B cell (primary cell): ENCODE measurements at places on chromosomes 16 and 17. TPM values are rescaled to one million over a fixed set of nuclear protein-coding genes. Genes with fewer than 3 reads are reported as not detected.

GRCh38 chr17:27480699-27481098, 24.5 kb downstream of the KSR1 start:
- no peaks in the 10 kb centered on the region for H3K27me3 ChIP-seq
- no peaks in the 10 kb centered on the region for H3K36me3 ChIP-seq
- DNase-seq, result no peak
- no peak overlapping the region for H3K4me3 ChIP-seq
- H3K27ac ChIP-seq, result no peak overlapping the region
- peaks cover 30% of the 10 kb centered on the region for H3K4me1 ChIP-seq

The MAP3K3 gene
- 74.7 and 80.0 TPM in 2 replicates for total RNA-seq

The TBC1D3 gene
- total RNA-seq, result 1.7 and 13.2 TPM in 2 replicates

DNA sequence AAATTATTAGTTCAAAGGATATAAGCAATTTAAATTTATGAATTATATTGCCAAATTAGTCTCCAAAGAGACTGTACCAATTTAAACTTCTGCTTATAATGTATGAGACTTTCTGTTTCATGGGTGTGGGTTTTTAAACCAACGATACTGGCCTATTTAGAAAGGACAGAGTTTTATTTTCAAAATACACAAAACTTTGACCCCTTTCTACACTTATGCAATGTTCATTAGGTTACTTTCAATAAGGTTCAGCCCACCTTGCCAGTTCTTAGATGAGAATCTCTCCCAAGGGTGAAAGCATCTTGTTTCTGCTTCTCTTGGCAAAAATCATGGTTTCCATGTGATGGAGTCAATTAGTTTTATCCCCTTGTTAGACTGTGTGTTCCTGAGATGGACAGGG, 84.7 kb downstream of the MYO1D start:
- H3K27me3 ChIP-seq, result no peaks in the 10 kb centered on the region
- no peak overlapping the region for H3K4me3 ChIP-seq
- H3K4me1 ChIP-seq, result no peaks in the 10 kb centered on the region
- H3K36me3 ChIP-seq, result no peaks in the 10 kb centered on the region

DNA sequence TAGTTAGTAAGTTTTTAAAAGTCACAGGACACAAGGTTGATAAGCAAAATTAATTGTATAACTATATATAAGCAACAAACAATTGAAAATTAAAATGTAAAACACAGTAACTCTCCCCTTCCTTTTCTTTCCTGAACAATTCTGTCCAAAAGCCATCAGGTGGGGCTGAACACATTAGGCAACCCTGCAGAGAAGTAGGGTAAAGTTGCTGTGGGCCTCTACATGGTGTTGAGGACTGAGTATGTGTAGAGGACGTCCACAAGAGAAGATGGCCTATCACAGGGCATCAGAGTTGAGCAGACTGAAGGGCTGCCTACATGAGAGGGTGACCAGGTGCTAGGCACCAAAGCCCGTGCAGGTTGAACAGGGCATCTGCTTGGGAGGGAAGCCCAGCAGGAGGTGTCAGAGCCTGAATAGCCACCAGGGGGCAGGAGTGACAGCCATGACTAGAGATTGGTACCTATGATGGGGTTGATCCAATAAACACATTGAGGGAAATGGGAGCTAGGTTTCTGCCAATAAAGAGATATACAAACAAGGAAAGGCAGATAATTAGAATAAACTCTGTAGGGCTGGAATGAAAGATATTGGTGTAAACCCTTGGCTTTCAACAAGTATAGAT, 415.1 kb downstream of the NPIPA8 start:
- H3K4me1 ChIP-seq, result no peaks in the 10 kb centered on the region
- H3K27me3 ChIP-seq, result no peaks in the 10 kb centered on the region
- H3K4me3 ChIP-seq, result no peak overlapping the region
- peak; percentile 58 for DNase-seq

- DNase-seq, result no peak
- H3K27ac ChIP-seq, result no peak overlapping the region
- peaks cover 5% of the 10 kb centered on the region for H3K27me3 ChIP-seq
- no peak overlapping the region for H3K4me3 ChIP-seq
Measured at GRCh38 chr16:85302018-85302847, 190.0 kb upstream of the CIBAR2 start.

DNA sequence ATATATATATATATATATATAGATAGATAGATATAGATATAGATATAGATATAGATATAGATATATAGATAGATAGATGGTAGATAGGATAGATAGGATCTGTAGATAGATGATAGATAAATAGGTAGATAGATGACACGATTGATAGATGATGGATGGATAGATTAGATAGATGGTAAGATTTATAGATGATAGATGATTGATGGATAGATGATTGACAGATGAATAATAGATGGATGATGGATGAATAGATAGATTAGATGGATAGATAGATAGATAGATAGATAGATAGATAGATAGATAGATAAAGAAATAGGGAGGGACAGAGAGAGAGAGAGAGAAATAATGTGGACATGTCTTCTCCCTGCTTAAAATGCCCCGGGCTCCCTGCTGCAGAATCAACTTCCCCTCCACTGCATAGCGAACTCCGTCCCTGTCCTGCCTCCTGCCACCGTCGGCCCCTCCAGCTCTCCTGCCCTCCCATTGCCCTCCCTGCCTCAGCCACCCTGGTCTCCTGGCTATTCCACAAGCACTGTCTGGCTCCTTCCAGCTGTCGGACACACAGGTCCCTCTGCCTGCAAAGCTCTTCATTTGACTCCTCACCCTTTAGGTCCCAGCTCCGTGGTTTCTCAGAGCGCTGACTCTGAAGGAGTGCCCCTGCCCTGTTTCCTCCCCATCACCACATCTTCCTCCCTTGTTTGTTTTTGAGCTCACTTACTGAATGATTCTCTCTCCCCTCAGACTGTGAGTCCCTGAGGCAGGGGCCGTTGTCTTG, 254.0 kb downstream of the KATNIP start:
- no peaks in the 10 kb centered on the region for H3K36me3 ChIP-seq
- H3K27me3 ChIP-seq, result no peaks in the 10 kb centered on the region
- no peak overlapping the region for H3K4me3 ChIP-seq
- DNase-seq, result no peak
- no peaks in the 10 kb centered on the region for H3K4me1 ChIP-seq

DNA sequence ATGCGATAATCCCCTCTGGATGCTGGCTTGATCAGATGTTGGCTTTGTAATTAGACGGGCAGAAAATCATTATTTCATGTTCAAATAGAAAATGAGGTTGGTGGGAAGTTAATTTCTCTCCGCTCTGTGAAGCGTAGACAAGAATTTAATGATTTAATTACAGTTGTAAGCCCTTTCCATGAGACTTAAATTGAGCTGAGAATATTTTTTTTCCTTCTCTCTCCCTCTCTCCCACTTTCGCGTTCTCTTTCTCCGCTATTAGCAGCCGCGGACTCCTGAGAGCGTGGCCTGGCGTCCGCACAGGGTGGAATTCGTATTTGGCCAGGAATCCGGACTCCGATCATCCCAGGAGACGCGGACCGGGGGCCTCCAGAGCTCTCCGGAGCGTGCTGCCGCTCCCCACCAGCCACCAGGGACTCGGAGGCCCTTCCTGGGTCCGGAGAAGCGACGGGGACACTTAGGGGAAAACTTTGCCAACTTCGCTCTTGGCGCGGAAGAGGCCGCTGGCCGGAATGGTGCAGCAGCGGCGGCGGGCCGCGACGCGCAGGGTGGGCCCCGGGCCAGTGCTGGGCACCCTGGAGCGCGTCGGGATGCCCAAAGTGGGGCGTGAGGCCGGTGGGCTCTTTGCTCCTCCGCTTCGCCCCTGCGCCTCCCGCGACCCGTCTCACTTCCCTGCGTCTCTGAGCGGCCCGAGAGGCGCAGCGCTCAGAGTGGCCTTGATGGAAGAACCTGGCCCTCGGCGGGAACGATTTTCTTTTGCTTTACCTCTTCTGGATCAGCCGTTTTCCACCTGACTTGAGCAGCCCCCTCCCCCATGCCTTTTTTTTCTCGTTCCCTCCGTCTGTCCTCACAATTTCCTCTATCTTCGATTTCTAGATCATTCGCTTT, 3.6 kb upstream of the IRX3 start:
- H3K4me1 ChIP-seq, result peaks cover 14% of the 10 kb centered on the region
- H3K27ac ChIP-seq, result no peak overlapping the region
- DNase-seq, result no peak
- peaks cover 5% of the 10 kb centered on the region for H3K27me3 ChIP-seq
- H3K36me3 ChIP-seq, result no peaks in the 10 kb centered on the region
- H3K4me3 ChIP-seq, result no peak overlapping the region

GRCh38 chr16:8885674-8886592, 3.8 kb downstream of the LITAFD start:
- no peaks in the 10 kb centered on the region for H3K27me3 ChIP-seq
- H3K4me3 ChIP-seq, result no peak overlapping the region
- DNase-seq, result peak; percentile 39
- no peak overlapping the region for H3K27ac ChIP-seq

The BLTP2 gene
- 156 and 177 TPM in 2 replicates for total RNA-seq

The HSF5 gene
- total RNA-seq, result 4.8 and 5.1 TPM in 2 replicates

- H3K4me3 ChIP-seq, result no peak overlapping the region
- H3K36me3 ChIP-seq, result no peaks in the 10 kb centered on the region
Measured at GRCh38 chr16:65545413-65545956, 423.6 kb upstream of the CDH11 start.

- H3K27me3 ChIP-seq, result peaks cover 5% of the 10 kb centered on the region
- peaks cover 23% of the 10 kb centered on the region for H3K4me1 ChIP-seq
- H3K36me3 ChIP-seq, result no peaks in the 10 kb centered on the region
- H3K27ac ChIP-seq, result no peak overlapping the region
Measured at GRCh38 chr17:47692137-47692894, 1.6 kb upstream of the TBKBP1 start.

- H3K27ac ChIP-seq, result no peak overlapping the region
- H3K4me3 ChIP-seq, result no peak overlapping the region
- no peak for DNase-seq
- no peaks in the 10 kb centered on the region for H3K4me1 ChIP-seq
Measured at GRCh38 chr17:66948061-66948750, 16.3 kb upstream of the CACNG4 start.

DNA sequence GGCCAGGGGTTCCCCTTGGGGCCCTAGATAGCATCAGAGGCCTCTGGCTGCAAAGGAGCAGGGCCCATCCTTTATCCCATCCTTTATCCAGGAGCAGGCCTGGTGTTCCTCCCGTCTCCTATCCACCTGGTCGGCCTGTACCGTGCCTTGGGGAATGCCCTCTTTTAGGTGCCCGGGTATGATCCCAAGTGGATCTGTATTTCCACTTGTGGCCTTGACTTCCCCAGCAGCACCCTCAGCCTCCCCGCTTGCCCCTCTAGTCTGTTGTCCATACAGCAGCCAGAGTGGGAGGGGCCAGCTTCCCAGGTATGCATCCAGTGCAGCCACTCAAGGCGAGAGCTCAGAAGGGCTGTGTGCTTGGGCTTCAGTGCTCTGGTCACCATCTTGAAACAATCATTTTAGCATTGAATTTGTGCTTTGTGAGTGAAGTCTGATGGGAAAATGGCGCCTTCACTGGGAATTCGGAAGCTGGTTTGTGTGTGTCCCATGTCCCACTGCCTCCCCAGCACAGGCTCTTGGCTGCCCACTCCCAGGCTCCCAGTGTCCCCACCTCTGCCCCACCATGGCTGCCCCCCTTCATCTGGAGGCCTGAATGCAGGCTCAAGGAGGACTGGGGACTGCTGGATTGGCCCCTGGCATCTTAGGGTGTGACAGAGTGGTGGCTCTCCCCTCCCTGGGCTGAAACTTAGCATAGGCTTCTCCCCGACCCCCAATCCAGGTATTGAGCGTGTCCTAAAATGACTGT, 3.3 kb upstream of the RNF112 start:
- no peaks in the 10 kb centered on the region for H3K36me3 ChIP-seq
- no peaks in the 10 kb centered on the region for H3K27me3 ChIP-seq
- H3K4me1 ChIP-seq, result no peaks in the 10 kb centered on the region
- no peak for DNase-seq

GRCh38 chr17:13593021-13593751, 8.5 kb downstream of the HS3ST3A1 start:
- peaks cover 2% of the 10 kb centered on the region for H3K27me3 ChIP-seq
- no peaks in the 10 kb centered on the region for H3K4me1 ChIP-seq
- no peak overlapping the region for H3K27ac ChIP-seq
- no peaks in the 10 kb centered on the region for H3K36me3 ChIP-seq
- no peak overlapping the region for H3K4me3 ChIP-seq

- peak overlapping the region; percentile 95 for H3K4me3 ChIP-seq
- peak overlapping the region; percentile 91 for H3K27ac ChIP-seq
- H3K4me1 ChIP-seq, result peaks cover 56% of the 10 kb centered on the region
- no peaks in the 10 kb centered on the region for H3K27me3 ChIP-seq
Measured at GRCh38 chr17:38702916-38703741, 1.9 kb upstream of the MLLT6 start.

- no peak overlapping the region for H3K4me3 ChIP-seq
- no peak overlapping the region for H3K27ac ChIP-seq
- H3K4me1 ChIP-seq, result no peaks in the 10 kb centered on the region
- H3K36me3 ChIP-seq, result no peaks in the 10 kb centered on the region
Measured at GRCh38 chr16:13401641-13402040, 500.2 kb downstream of the SHISA9 start.

The CA5A gene
- 0.27 TPM in 1 of 2 replicates, not detected in the other for total RNA-seq

The UTS2R gene
- not detected in 2 replicates for total RNA-seq

The RNF112 gene
- total RNA-seq, result 0.56 and 0.62 TPM in 2 replicates

The GID4 gene
- total RNA-seq, result 11.6 and 11.8 TPM in 2 replicates

DNA sequence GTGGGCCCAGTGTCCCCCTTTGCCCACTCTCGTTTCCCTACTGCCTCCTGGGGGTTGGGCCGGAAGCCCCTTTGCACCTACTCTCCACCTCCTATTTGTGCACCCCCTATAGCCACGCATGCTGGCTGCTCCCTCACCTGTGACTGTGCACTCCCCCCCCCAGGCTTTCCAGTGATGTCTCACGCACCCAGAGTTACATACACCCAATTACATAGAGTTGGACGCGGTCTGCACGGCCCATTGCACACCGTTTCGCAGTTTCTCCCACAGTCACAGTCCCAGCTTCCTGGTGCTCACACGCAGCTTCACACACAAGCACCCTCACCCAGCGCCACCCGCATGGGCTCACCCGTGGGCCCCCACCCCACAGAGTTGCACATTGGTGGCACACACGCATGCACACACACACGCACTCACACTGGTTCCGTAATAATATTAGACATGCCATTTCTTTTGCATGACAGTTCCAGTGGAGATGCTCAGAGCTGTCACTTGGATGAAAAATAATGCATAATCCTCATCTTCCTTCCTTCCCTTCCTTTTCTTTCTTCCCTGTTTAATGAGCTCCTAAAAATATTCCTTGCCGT, 21.5 kb upstream of the C1QL1 start:
- DNase-seq, result no peak
- peaks cover 10% of the 10 kb centered on the region for H3K4me1 ChIP-seq
- H3K4me3 ChIP-seq, result no peak overlapping the region
- no peaks in the 10 kb centered on the region for H3K36me3 ChIP-seq
- H3K27me3 ChIP-seq, result peaks cover 33% of the 10 kb centered on the region

DNA sequence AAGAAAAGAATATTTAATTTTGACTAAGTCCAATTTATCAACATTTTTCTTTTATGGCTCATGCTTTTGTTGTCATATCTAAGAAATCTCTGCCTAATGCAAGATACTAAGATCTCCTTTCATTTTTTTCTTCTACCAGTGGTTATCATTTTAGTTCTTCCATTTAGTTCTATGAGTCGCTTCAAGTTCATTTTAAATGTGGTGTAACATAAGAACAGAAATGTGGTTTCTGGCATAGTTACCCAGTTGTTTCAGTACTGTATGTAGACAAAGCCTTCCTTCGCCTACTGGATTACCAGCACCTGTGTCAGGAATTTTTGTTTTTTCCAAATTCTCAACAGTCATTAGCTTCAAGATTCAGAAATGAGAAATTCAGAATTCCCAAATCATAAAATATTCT, 175.7 kb downstream of the PARN start:
- no peak overlapping the region for H3K27ac ChIP-seq
- no peaks in the 10 kb centered on the region for H3K27me3 ChIP-seq
- H3K4me3 ChIP-seq, result no peak overlapping the region
- no peak for DNase-seq
- no peaks in the 10 kb centered on the region for H3K36me3 ChIP-seq
- H3K4me1 ChIP-seq, result no peaks in the 10 kb centered on the region

- H3K36me3 ChIP-seq, result no peaks in the 10 kb centered on the region
- no peaks in the 10 kb centered on the region for H3K4me1 ChIP-seq
- no peaks in the 10 kb centered on the region for H3K27me3 ChIP-seq
Measured at GRCh38 chr16:52099382-52099781, 447.6 kb downstream of the TOX3 start.
